ENCODE measurements at places on chromosomes 1 and 21. TPM values are rescaled to one million over a fixed set of nuclear protein-coding genes. Genes with fewer than 3 reads are reported as not detected.

The PYGO2 gene
- 37.4 TPM for total RNA-seq

The PRR9 gene
- total RNA-seq, result not detected

The ACOT11 gene
- 4.4 TPM for total RNA-seq

GRCh38 chr1:203287109-203287893 is 18.0 kb upstream of the BTG2 start:
- DNase-seq, result no peak
- H3K4me1 ChIP-seq, result peaks cover 52% of the 10 kb centered on the region
- no peak overlapping the region for H3K4me3 ChIP-seq
- H3K27ac ChIP-seq, result no peak overlapping the region
- peaks cover 45% of the 10 kb centered on the region for H3K27me3 ChIP-seq

DNA sequence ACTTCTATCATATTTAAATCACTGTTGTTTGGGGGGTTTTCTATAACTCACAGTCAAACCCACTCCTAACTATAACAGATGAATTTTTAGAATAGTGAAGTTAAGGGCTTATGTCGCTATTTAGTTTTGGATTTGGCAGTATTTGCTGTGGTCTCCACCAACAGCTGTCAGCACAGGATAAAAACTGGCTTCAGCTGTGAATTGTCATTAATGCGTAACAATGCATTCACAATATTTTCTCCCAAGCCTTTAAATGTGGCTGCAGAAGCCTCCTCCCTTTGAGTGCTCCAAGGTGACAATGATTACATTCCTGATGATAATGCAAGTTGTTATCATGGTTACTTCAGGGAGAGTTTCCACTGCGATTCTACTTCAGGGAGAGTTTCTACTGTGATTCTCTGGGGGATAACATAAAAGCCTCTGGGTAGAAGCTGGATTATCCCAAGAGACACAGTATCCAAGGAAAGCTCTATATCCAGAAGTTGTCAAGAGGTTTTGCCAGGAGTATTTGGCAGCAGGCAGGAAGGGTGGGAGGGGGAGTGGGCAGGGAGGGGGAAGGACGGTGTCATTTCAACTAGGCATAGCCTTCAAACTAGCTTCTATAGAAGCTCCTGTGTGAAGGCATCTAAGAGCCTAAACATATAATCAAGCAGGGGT is 14.9 kb upstream of the SMIM12 start:
- no peak overlapping the region for H3K27ac ChIP-seq
- no peak overlapping the region for H3K4me3 ChIP-seq
- no peaks in the 10 kb centered on the region for H3K27me3 ChIP-seq
- H3K4me1 ChIP-seq, result 0 out of 2 replicates have a peak, but pooled peaks cover 3% of the 10 kb centered on the region
- DNase-seq, result no peak

DNA sequence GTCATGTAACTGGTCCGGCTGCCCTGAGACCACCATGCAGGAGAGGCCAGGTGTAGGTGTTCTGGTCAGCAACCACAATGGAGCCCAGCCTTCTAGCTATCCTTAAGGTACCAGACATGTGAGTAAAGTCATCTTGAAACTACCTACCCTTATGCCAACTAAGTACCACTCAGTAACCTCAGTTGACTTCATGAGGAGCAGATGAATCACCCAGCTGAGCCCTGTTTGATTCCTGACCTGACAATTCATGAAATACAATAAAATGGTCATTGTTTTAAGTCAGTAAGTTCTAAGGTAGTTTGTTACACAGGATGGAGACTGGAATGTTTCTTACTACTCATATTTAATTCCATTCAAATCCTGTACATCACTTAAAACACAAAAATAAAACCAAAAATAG is 113.1 kb upstream of the LMO4 start:
- DNase-seq, result no peak
- H3K4me1 ChIP-seq, result no peaks in the 10 kb centered on the region
- H3K27me3 ChIP-seq, result no peaks in the 10 kb centered on the region

- H3K27me3 ChIP-seq, result no peaks in the 10 kb centered on the region
- H3K27ac ChIP-seq, result no peak overlapping the region
- H3K4me3 ChIP-seq, result no peak overlapping the region
- H3K4me1 ChIP-seq, result no peaks in the 10 kb centered on the region
- H3K36me3 ChIP-seq, result no peaks in the 10 kb centered on the region
These were observed 13.4 kb downstream of the IBA57 start for GRCh38 chr1:228178737-228179684.

- H3K27ac ChIP-seq, result no peak overlapping the region
- peaks cover 16% of the 10 kb centered on the region for H3K27me3 ChIP-seq
- H3K4me1 ChIP-seq, result peaks cover 6% of the 10 kb centered on the region
- no peak for DNase-seq
- 0 out of 2 replicates have a peak, but pooled peaks cover 7% of the 10 kb centered on the region for H3K36me3 ChIP-seq
These were observed 198.4 kb upstream of the PTGFR start for GRCh38 chr1:78292361-78292760.

DNA sequence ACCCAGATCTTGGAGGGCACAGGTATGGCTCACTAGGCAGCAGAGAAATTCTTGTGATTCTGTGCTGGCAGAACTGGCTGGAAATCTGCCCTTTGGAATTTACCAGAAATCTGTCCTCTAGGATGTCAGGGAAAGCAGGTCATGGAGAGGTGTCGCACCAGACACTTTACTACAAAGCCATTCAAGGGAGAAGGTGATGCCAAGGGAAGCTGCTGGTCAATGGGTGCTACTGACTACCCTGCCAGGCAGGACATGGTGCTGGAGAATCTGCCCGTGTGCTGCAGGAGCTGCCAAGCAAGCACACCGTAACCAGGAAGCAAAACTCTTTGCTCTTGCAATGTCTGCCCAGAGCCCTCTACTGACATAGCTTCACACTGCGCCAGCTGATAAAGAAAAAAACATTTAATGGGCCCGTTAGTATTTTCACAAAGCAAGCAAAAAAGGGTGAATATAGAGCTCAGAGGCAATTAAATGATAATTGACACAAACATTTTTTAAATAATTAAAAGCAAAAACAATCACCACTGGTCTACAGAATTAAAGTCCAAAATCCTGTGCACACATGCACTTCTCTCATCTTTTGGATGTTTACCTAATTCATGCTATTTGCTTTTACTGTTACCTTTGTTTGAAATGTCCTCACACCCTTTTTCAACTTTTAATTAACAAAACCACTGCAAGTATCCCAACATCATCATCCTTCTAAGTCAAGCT is 7.2 kb upstream of the FBXO28 start:
- peaks cover 3% of the 10 kb centered on the region for H3K4me1 ChIP-seq
- H3K36me3 ChIP-seq, result no peaks in the 10 kb centered on the region
- no peak overlapping the region for H3K27ac ChIP-seq
- no peak overlapping the region for H3K4me3 ChIP-seq

DNA sequence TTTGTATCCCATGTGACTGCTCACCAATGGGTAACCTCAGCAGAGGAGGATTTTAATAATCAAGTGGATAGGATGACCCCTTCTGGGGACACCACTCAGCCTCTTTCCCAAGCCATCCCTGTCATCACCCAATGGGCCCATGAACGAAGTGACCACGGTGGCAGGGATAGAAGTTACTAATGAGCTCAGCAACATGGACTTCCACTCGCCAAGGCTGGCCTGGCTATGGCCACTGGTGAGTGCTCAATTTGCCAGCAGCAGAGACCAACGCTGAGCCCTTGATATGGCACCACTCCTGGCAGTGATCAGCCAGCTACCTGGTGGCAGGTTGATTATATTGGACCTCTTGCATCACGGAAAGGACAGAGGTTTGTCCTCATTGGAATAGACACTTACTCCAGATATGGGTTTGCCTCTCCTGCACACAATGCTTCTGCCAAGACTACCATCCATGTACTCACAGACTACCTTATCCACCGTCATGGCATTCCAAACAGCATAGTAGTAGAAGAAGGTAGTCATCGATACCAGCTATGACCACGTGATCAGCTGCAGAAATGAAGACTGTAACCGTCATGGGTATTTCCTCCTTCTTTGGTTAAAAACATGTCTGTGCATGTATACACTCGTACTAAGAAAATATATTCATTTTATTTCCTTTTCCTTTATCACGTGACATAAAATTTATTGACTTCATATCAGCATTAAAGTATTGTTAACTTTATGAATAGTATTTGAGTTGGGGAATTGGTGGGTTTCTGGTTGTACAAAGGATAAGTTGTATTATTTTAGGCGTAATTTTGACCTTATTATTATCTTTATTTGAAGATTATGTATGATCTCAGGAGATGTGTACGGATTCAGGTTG is 562.6 kb downstream of the PTPRU start:
- H3K27ac ChIP-seq, result no peak overlapping the region
- no peaks in the 10 kb centered on the region for H3K27me3 ChIP-seq
- H3K4me3 ChIP-seq, result no peak overlapping the region
- no peaks in the 10 kb centered on the region for H3K4me1 ChIP-seq

DNA sequence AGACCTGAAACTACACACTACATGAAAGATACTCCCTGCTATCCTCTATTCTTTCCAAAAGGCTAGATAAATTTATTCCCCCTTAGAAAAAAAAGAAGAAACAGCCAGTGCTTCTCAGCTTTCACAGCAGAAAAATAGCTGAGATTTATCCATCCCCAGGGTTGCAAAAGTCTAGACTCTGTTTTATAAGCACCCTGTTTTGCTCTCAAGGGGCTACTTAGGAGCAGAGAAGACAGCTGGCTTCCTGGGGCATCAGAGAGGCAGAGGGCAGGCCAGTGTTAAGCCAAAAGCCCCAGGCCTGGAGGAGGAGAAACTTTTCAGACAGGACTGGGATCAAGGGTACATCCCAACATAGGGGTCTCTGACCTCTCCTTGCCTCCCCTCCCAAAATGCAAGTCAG is 3.9 kb downstream of the LAMB3 start:
- DNase-seq, result no peak
- H3K27ac ChIP-seq, result no peak overlapping the region
- H3K4me3 ChIP-seq, result no peak overlapping the region

DNA sequence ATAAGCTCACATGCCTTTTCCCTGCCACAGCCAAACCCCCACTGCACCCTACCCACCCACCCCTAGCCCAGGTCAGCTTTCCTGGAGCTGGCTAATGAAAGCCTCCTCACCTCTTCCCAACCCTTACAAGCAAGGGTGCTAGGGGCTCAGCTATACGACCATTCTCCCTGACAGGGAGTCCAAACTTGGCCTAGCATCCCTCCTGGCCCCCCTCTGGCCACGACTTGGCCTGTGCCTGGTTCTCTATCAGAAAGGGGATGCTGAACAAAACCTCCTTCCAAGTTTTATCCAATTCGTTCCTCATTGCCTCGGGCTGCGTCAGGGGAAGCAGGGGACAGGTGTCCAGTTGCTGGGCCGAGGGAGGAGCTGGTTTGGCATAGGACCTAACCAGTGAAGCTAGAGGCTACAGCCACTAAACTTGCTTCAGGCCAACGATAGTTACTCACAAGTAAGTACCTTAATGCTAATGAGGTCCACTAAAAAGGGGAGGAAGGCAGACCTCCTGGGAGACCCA is 8.6 kb downstream of the TMEM81 start:
- no peak for DNase-seq
- no peak overlapping the region for H3K4me3 ChIP-seq
- no peak overlapping the region for H3K27ac ChIP-seq
- no peaks in the 10 kb centered on the region for H3K27me3 ChIP-seq
- H3K36me3 ChIP-seq, result no peaks in the 10 kb centered on the region
- H3K4me1 ChIP-seq, result 0 out of 2 replicates have a peak, but pooled peaks cover 2% of the 10 kb centered on the region

DNA sequence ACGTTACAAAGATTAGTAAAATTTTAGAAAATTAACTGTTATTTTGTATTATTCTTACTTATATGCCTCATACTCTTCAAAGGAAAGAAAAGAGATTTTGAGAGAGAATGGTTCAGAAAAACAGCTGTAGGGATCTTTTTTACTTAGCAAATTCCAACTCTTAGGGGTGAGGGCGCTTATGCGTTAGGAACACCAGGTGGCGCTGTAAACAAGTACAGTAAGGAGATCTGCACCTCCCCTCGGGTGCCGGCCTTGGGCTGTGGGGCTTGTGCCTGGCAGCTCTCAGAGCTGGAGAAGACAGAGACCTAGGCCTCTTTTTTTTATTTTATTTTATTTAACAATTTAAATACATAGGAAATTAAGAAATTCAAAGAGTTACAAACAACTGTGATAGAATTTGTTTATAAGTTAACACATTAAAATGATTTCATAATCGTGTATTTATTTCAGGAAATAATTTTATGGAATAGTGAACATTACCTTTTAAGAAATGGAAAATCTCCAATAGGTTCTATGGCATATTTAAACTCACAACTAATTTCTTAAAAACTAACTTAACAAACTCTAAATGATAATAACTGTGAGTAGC is 32.6 kb downstream of the UTP25 start:
- H3K36me3 ChIP-seq, result 0 out of 2 replicates have a peak, but pooled peaks cover 4% of the 10 kb centered on the region
- no peak overlapping the region for H3K4me3 ChIP-seq
- H3K27me3 ChIP-seq, result no peaks in the 10 kb centered on the region
- peaks cover 33% of the 10 kb centered on the region for H3K4me1 ChIP-seq

DNA sequence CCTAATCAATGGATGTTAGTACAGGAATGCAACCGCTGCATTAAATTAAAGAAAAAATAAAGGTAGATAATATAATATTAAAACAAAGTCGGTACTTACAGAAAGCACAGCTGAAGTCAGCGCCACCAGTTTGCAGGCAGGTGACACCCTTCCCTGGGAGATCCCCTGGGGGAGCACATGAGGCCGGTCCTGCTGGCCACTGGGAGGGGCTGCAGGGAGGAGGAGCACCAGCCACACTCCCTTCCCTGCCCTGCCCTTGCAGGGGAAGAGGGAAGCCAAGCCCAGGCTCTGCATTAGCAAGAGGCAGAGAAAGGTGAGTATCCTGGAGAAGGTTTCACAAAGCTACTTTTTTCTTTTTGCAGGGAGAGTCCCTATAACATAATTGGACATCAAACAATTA is 507.0 kb downstream of the AJAP1 start:
- no peak overlapping the region for H3K4me3 ChIP-seq
- H3K4me1 ChIP-seq, result no peaks in the 10 kb centered on the region
- no peak for DNase-seq
- no peak overlapping the region for H3K27ac ChIP-seq
- H3K27me3 ChIP-seq, result peaks cover 23% of the 10 kb centered on the region

DNA sequence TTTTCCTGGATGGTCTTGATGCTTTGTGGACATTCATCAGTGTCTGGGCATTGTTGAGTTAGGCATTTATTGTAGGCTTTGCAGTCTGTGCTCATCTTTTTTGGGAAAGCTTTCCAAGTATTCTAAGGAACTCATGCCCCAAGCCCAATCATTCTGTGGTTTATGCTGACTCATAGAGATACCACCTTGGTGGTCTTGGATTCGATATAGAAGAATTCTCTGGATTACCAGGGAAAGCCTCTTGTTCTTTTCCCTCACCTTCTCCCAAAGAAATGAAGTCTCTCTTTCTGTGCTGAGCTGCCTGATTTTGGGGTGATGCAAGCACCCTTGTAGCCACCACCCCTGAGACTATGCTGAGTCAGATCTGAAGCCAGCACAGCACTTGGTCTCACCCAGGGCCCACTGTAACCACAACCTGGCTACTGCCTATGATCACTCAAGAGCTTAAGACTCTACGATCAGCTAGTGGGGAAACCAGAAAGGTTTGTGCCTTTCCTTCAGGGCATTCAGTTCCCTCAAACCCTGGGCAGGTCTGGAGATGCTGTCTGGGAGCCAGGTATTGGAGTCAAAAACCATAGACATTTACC is 422.6 kb downstream of the NUF2 start:
- H3K27ac ChIP-seq, result no peak overlapping the region
- DNase-seq, result no peak
- peaks cover 24% of the 10 kb centered on the region for H3K36me3 ChIP-seq
- H3K4me1 ChIP-seq, result peaks cover 6% of the 10 kb centered on the region
- no peaks in the 10 kb centered on the region for H3K27me3 ChIP-seq

- DNase-seq, result no peak
- H3K27ac ChIP-seq, result peak overlapping the region; percentile 50
- H3K27me3 ChIP-seq, result no peaks in the 10 kb centered on the region
- H3K4me3 ChIP-seq, result peak overlapping the region; percentile 4
These were observed 104.4 kb downstream of the PCBP3 start for GRCh38 chr21:45747802-45748445.

All from WTC11 (cell line).